NCI-H1417 (cell line): ENCODE measurements at places on chromosomes 11 and 22.

DNA sequence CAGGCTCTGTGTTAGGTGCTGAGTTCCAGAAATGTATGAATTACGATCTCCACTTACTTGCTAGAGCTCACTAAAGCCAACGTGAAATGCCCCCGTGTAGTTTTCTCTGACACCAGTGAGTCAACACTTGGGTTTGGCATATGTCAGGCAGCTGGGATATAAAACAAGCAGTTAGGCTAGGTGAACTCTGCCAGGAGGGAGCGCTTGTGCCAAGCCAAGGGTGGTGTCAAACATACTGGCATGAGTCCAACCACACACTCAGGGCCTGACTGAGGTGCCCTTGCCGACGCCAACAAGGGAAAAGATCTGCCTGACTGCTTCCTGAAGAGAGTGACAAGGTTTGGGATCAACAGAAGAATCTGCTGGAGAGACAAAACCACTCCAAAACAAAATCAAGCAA, 167.8 kb upstream of the NARS2 start:
- DNase-seq: peak; percentile 73

- no peak for DNase-seq
These were observed 82.7 kb downstream of the FBLN1 start for GRCh38 chr22:45585437-45585755.

DNA sequence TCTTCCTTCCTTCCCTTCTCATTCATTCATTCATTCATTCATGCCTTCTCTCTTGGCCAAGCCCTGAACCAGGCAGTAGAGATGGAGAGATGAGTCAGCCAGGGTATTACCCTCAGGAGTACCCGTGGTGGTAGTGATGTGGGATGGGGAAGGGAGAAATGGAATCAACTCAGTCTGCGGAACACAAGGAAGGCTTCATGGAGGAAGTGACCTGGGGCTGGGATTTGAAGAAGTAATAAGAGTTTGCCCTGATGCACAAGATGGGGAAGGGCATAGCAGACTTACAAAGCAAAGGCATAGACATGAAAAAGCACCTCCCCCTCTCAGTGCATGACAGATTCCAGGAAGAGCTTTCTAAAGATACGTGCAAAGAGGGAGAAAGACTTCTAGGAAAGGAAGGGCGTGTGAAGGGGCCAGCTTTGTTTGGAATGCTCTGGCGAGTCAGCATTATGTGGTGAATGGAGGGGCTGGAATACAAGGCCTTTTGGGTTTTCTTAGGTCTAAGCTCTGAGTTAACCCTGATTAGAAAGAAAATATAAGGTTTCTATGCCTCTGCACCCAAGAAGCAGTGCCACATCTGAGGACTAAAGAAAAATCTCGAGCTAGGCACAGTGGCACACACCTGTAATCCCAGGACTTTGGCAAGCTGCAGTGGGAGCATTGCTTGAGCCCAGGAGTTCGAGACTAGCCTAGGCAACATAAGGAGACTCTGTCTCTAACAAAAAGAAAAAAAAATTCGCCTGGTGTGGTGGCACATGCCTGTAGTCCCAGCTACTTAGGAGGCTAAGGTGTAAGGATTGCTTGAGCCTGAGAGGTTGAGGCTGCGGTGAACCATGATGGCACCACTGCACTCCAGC, 36.4 kb upstream of the ACER3 start:
- no peak for DNase-seq

GRCh38 chr11:5317292-5317691, 6.8 kb downstream of the OR51B2 start:
- no peak for DNase-seq

- DNase-seq: no peak
These were observed 987.4 kb upstream of the CCDC90B start for GRCh38 chr11:84273541-84273940.

DNA sequence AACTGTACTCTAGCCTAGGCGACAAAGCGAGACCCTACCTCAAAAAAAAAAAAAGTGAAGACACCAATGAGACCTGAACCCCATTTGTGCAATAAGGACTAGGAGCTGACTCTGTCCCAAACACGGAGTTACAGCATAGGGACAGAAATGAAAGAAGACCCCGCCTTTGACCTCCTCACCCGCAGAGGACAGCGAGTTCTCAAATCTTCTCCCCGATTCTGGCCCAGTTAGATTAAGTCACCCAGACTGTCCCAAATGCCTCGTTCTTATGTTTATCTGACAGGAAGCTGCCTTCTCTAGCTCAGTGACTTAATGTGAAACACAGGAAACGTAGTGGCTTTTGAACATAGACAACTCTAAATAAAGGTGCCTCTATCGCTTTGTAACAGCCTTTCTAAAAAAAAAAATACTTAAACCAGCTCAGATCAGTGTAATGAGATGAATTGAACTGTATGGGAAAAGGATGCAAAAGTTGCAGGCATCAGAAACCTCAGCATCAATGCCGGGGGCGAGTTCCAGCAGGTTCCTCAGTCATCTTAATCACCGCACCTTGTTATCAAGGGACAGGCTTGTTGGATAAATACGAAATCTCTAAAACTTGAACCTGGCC, 10.6 kb downstream of the MYH9 start:
- DNase-seq: no peak

DNA sequence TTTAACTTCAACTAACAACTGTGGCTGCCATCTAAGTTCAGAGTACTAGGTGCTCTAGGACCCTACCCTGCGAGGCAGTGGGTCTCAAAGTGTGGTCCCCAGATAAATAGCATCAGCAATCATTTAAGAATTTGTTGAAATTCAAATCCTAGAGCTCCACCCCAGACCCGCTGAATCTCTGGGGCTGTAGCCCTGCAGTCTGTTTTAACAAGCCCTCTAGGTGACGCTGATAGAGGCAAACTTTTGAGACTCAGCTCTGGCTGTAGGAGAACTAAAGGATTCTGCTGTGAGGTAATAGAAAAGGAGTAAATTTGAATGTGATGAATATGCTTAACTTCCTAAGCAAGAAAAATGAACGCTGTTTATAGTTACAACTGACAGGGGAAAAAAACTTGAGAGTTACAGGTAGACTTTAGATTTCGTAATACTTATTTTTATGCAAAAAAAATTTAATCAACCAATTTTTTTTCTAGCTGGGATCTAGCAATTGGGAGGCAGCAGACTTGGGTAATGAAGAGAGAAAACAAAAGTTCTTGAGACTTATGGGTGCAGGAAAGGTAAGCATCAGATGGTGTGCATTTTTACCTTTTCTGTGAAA, 5.8 kb downstream of the C11orf58 start:
- no peak for DNase-seq

DNA sequence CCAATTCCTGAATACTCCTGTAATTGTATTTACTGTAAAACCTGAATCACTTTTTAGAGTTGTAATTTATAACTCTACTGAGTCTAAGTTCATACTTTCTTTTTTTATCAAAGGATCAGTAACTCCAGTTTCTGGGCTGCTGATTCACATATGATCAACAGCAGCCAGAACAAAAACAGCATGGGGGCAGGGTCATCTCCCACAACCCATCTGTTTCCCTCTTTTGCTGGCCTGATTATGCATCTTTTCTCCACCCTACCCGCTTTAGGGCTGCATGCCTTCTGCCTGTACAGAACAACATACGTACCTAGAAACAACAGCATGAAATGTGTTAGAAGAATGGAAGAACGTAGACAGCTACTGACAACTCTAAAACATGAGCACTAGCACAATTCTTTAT, 76.0 kb downstream of the MRTFA start:
- no peak for DNase-seq

- peak; percentile 4 for DNase-seq
These were observed 40.5 kb downstream of the GGTLC2 start for GRCh38 chr22:22684580-22685561.

GRCh38 chr11:38582151-38582550, 1984.1 kb upstream of the RAG2 start:
- DNase-seq: no peak

GRCh38 chr11:76244316-76244851, 38.1 kb upstream of the WNT11 start:
- no peak for DNase-seq

- no peak for DNase-seq
These were observed 60.7 kb downstream of the ELFN2 start for GRCh38 chr22:37366601-37367000.

GRCh38 chr11:111097191-111097590, 148.3 kb upstream of the POU2AF2 start:
- DNase-seq: no peak

DNA sequence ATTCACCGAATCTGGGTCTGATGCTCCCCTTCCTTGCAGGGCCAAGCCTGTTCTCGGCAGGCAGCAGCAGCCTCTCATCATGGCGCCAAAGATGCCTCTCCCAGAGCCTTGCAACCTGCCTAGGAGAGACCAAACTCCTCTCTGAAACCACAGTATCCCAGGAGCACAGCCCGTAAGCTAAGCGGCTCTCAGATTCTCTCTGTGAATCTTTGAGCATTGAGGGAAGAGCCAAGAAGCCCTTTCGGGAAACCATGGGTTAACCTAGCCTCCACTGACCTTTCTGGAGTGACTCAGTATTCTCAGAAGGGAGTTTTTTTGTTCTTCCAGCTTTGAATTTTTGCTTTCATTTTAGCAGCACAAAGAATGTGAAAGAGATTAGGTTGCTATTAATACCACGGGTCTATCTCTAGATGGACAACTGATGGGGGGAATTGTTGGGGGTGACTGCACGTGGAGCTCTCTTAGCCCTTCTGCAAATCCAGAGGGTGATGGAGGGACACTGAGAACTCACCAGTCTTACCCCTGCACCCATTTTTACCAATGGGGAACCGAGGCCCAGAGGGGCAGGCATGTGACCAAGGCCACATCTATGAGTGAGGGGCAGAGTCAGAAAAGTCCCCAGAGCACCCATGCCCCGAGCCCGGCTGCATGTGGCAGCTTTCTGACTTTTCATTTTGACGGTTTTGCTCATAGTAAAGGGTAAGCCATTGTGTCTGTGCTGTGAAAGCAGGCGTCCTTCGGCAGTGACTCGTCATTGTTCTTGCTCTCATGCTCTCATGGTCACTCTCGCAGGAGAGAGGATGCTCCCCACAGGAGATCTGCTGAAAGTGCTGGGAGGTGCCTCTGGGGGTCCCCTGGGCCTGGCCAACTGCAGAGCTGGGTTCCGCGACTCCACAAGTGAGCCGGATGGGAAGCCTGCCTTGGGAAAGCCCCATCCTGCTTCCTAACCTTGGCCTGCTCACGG, 36.0 kb downstream of the IRAG1 start:
- no peak for DNase-seq

- peak; percentile 46 for DNase-seq
These were observed 178.6 kb downstream of the MIAT start for GRCh38 chr22:26835929-26836528.

DNA sequence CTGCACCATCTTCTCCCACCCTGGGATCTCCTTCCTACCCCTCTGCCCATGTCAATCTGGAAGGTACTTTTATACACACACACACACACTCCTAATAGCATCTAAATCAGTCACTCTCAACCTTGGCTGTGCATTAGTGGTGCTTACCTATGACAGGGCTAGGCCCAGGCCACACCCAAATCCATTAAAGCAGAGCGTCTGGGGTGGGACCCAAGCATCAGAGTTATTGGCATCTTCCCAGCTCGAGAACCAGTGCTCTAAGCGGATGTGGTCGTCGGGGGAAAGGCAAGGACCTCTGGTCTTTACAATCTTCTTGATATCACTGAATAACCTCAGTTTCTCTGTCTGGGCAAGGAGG, 194.6 kb downstream of the TRIM29 start:
- peak; percentile 9 for DNase-seq

GRCh38 chr11:94910779-94911178, 62.6 kb downstream of the CWC15 start:
- no peak for DNase-seq

DNA sequence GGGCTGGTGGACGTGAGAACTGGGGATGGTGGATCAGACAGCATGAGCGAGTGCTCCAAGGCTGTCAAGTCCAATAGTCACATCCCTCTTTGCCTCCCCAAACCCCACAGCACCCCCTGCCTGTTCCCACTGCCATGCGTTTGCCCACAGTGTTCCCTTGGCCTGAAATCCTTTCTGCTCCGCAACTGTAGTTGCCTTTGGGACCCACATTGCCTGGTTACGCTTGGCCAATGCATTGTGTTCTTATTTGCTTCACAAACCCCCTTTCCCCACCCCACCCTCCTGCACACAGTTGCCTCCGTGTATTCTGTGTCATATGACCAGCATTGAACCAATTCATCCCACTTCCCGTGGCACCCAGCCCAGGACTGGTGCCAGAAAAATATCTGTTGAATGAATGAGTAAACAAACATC, 2.1 kb upstream of the KIAA0930 start:
- DNase-seq: peak; percentile 31

DNA sequence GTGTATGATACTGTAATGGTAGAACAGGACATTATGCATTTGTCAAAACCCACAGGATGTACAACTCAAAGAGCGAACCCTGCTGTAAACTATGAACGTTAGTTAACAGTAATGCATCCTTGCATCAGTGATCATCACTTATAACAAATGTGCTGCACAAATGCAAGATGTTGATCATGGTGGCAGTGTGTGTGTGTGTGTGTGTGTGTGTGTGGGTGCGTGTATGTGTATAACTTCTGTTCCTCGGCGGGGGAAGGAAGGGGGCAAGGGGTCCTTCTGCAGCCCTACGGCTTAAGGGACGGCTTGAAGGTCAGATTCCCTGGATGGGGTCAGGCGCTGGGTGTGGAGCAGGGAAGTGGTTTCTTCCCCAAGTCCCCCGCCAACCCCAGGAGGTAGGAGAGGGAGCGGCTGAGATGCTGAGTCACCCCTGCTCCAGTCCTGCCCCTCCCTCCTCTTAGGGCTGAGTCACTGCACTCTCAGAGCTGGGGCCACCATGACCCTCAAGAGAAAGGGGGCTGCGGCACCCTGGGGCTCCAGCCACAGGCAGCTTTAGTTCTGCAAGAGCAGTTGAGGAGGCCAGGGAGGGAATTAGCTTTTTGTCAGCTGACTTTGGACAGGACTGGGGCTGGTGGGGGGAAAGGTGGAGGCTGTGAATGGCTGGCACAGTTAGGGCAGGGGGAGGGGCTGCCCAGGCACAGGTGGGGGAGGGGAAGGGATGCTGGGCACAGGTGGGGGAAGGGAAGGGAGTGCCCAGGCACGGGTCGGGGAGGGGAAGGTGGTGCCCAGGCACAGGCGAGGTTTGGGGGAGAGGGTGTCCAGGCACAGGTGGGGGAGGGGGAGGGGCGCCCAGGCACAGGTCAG, 8.8 kb upstream of the CTSD start:
- DNase-seq: peak; percentile 39

- no peak for DNase-seq
These were observed 54.5 kb downstream of the CACNG2 start for GRCh38 chr22:36649066-36649465.

GRCh38 chr11:95413021-95413420, 182.0 kb upstream of the SESN3 start:
- DNase-seq: no peak

- no peak for DNase-seq
These were observed 48.8 kb upstream of the TOP3B start for GRCh38 chr22:22031183-22031945.

GRCh38 chr11:122706291-122707088, 51.0 kb downstream of the UBASH3B start:
- no peak for DNase-seq

DNA sequence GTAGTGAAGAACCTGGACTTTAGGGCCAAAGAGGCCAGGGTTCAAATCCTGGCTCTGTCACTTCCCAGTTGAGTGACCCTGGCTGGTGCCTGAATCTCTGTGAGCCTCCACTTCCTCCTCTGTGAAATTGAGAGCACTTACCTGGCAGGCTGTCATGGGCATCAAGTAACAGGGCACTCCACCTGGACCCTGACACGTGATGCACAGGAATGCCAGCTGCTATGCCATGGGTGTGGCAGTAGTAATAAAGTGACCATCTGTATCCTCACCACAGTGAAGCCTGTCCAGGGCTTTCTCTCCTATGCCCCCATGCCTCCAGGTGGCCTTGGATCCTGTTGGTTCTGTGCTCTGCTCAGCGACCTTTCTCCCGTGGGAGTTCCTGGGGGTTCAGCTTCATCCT, 29.8 kb upstream of the PPP6R3 start:
- no peak for DNase-seq
